ENCODE measurements at places on chromosomes 12 and 14.

- DNase-seq: no peak
Measured at GRCh38 chr12:2970744-2971143, 11.5 kb downstream of the TEAD4 start.

GRCh38 chr14:69366069-69366468 lies 32.0 kb downstream of the ERH start:
- no peak for DNase-seq

DNA sequence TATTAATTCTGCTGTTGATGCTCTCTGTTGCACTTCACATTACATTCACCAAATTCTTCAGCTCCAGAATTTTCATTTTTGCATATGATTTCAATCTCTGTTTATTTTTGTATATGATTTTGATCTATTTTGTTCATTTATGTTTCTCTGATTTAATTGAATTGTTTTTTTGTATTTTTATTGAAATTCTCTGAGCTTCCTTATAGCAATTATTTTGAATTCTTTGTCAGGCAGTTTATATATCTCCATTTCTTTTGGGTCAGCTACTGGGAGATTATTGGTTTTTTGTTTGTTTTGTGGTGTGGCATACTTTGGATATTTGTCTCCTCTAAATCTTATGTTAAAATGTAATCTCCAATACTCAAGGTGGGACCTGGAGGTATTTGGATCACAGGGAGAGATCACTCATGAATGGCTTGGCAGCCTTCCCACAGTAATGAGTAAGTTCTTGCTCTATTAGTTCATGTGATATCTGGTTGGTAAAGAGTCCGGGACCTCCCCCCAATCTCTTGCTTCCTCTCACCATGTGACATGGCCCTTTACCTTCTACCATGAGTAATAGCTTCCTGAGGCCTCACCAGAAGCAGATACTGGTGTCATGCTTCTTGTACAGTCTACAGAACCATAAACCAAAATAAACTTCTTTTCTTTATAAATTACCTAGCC lies 8.7 kb upstream of the TCL1A start:
- DNase-seq: no peak

DNA sequence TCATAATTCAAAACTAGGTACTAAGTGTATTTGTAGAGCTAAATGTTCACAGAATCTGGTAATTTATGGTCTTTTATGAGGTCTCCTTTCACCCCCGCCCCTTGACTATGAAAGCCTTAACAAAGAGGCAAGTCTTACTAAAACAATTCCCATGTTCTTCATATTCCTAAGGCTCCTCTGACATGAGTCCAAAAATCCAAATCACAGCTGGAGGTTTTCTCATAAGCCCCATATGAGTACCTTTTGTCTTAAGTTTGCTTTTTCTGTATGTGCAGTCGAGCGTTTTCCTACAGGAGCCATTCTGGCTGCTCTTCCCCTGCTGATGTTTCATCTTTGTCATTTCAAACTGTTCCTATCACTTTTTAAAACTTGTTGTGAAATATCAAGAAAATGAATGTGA lies 55.2 kb downstream of the SIX1 start:
- no peak for DNase-seq

GRCh38 chr14:65664436-65664835 lies 251.9 kb downstream of the FUT8 start:
- DNase-seq: no peak

DNA sequence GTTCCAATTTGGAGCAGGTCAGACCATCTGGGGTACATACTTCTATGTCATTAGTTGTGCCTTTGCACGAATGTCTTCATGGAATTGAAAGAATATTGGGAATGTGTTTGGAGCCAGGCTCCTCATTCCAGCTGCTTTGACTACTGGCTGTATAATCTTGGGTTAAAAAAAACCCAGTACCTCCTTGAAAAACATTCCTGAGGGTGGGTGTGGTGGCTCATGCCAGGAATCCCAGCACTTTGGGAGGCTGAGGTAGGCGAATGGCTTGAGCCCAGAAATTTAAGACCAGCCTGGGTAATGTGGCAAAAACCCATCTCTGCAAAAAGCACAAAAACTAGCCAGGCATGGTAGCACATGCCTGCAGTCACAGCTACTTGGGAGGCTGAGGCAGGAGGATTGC lies 125.6 kb downstream of the TTC8 start:
- DNase-seq: no peak

DNA sequence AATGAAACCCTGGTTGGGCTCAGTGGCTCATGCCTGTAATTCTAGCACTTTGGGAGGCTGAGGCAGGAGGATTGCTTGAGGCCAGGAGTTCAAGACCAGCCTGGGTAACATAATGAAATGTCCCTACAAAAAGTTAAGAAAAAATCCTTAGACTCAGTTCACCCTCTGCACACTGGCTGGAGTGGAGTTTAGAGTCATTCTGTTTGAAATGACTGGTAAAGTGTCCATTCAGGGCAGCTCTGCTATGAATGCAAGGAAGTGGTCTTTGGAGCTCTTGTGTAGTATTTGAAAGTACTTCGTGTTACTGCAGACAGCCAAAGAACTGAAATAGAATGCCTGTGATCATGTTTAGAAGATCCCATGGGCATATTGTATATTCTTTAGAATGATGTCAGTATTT lies 466.5 kb downstream of the PCNX1 start:
- DNase-seq: no peak

- no peak for DNase-seq
Measured at GRCh38 chr12:108078428-108078827, 50.7 kb upstream of the WSCD2 start.

DNA sequence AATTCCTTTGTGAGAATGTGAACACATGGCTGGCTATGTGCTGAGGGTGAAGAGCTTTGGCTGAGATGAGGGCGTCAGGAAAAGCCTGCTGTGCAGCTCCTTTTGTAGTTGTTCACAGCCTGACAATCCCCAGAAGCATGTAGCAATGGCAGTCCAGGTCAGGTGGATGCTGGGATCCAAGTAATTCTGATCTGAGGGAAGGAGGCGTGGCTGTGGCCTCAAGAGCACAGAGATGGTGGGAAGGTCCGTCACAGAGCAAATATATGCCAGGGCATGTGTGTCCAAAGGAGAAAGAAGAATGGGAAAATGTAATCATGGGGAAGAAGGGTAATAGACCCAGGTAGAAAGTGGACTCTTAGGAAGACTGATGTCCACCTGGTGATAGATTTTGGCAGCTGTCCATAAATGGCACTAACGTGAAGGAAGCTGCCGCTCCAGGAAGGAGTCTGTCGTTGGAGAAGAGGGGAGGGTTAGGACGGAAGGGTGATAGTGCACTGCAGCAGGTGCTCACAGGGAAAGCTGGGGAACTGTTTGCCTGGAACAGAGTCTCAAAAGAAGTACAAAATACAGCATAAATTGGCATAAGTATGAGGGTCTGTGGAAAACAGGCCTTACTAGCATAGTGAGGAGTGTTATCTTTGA lies 13.8 kb downstream of the MGST1 start:
- DNase-seq: no peak

GRCh38 chr14:73695997-73696396 lies 18.2 kb downstream of the PNMA1 start:
- no peak for DNase-seq

DNA sequence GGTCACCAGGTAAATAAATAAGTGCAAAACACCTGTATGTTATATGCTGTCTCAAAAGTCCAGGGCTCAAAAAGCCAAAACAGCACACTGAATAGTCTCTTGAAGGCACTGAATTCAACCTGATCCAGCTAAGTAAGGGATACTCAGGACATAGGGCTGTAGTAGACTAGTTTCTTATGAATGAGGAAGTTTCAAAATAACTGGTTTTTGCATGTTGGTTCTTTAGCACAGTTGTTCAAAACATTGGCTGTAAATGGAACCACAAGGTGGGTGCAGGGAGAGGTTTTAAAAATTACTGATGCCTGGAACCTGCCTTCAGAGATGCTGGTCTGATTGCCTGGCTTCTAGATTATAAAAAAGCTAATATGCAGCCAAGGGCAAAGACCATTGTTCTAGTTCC lies 34.1 kb downstream of the NDUFA12 start:
- DNase-seq: no peak
